ENCODE measurements at places on chromosomes 5 and 9.
A peak's percentile ranks its signal among the peaks of the same experiment; 100 is the strongest.

DNA sequence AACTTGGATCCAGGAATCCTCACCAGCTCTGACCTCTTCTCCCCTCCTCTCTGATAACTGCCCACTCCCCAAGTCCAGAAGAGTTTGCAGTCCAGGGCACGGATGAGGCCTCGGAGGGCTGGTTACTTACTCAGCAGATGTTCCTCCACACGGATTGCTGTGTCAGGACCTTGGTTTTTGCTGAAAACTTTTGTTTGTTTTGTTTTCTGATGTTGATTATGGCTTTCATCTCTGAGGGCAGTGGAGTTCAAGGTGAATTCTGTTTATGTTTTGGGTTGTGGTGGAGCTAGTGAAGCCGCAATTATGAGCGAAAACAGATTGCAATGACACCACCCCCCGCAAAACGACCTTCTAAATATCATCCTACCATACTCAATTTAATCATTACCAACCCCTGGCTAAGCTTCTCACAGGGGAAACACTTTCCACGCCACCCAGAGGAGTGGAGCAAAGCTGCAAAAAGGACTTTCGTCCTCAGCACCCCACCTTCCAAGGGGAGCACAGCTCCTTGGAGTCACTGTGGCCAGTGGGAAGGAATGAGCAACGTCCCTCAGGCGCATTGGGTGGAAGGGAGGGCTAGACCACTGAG is 92.7 kb upstream of the SAP30L start:
- no peak for DNase-seq

DNA sequence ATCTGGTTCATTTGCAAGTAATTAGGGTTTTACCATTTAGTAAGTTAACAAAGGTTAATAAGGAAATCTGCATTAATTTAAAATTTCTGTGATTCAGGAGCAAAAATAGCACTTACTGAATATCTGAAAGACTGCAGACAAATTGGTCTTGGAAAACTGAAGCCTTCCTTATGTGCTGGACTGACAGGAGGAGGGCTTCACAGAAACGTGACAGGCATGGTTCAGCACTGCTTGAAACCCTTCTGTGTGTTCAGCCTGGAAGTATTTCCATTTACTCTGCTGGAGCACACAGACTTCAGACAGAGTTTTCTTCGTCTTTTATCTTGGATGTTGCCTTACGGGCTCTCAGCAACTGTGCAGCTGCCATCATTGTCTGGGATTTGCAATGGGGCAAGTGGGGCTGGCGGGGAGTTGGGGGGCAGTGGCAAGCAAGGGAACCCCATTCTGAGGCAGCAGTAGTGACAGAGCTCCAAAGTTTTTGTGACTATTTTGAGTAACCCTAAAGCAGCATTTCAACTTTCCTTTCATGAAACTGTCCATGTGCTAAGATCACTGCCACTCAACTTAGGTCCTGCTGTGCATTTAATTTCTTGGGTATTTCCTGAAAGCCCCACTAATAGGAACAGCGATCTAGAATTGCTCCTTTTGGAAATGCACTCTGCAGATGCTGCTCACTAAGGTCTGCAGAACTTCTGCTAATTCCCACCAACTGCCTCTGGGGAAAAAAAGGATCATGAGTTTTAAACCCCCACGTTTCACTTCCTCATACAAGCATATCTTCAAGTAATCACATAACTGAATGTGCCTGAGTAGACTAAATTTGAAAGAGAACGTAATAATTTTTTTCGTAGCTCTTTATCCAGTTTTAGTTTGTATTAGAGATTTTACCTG is 56.6 kb downstream of the KCNN2 start:
- DNase-seq = no peak

DNA sequence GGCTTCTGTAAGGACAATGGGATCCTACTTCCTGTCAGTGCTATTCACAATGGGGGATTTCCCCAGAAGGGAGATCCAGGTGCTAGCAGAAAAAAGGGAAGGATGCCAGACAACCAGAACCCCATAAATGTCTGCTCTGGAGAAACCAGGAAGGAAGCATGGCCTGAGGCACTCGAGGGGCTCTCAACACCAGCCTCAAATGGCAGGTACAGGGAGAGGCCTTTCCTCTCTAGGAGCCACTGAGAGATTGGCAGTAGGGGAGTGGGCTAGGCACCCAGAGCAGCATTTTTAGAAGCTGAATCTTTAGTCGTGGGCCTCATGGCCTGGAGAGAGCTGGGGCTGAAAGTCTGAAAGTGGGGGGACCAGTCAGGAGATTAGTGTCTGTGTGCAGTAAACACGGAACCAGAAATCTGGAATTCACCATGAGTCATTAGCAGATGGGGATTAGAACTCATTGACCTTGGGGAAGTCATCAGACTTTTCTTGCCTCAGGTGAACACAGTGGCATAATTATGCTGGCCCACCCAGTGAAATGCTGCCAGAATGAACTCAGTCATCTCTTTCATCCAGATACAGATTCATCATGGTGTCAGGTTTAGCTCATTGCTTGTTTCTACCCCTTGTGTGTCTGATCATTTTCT is 28.3 kb downstream of the ARHGEF28 start:
- no peak for DNase-seq

DNA sequence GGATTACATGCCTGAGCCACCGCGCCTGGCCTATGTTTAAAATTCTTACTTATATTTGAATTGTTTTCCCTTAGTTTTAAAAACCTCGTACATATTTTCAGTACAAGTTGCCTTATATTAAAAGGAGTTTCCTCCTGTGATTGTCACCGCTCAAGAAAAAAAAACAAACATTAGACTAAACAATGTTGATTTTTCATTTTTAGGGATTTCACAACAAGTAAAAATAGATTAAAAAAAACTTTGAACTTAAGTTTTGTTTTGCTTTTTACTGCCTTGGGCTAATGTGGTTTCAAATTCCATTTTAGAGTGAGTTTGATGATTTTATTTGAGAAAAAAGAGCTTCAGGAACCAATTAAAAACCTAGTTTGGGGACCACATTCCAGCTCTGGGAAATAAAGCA is 1196.6 kb upstream of the CDH18 start:
- DNase-seq = no peak

- DNase-seq = no peak
Observed at GRCh38 chr9:88821033-88821745, 170.1 kb upstream of the S1PR3 start.

- peak; percentile 18 for DNase-seq
Observed at GRCh38 chr5:37847978-37848425, 8.2 kb upstream of the GDNF start.

DNA sequence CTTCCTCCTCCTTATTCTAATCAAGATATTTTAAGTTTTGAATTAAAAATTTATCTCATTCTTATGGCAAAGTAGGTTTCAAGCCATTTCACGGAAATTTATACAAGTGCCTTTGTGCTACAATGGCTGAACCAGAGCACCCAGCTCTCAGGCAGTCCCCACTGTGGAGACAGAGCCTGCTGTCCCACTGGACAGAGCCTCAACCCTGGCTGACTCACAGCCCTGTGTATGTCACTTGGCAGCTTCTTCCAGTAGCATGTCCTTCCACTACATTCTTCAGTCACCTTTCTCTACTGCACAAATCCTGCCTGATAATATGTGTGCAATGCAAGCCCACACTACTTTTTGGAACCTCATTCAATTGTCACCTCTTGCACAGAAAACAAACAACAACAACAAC is 253.1 kb downstream of the PDE4D start:
- no peak for DNase-seq

DNA sequence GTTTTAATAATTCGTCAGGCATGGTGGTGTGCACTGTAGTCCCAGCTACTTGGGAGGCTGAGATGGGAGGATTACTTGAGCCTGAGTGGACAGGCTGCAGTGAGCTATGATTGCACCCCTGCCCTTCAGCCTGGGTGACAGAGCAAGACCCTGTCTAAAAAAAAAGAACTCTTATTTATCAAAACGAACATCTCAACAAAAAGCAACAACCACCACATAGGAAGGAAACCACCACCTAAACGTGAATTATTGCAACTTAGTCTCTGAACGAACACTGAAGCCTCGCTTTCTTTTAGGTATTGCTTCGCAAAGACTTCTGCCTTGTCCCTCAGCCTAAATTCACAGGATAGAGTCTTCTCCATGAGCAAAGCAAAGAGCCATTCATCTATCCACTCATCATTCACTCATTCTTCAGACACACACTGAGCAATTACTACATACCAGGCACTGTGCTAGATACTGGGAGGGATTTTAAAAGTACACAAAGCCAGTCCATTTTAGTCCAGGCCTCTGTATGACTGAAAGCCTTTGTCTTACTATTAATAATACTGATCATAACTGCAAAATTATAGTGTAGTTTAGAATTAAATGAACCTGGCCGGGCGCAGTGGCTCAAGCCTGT is 57.4 kb downstream of the THBS4 start:
- DNase-seq = no peak

DNA sequence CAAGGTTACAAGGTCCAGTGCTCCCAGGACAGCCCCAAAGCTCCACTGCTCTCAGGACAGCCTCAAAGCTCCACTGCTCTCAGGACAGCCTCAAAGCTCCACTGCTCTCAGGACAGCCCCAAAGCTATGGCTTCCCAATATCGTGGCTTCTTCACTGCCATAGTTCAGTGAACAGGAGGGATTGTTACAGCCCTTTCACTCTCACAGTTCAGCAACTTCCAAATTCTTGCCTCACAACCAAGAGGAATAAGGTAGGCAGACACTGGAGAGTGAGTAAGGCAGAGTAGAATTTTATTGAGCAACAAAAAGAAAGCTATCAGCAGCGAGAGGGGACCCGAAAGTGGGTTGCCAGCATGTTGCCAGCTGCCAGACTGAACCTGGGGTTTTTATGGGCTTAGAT is 277.6 kb downstream of the CDH10 start:
- DNase-seq = no peak

DNA sequence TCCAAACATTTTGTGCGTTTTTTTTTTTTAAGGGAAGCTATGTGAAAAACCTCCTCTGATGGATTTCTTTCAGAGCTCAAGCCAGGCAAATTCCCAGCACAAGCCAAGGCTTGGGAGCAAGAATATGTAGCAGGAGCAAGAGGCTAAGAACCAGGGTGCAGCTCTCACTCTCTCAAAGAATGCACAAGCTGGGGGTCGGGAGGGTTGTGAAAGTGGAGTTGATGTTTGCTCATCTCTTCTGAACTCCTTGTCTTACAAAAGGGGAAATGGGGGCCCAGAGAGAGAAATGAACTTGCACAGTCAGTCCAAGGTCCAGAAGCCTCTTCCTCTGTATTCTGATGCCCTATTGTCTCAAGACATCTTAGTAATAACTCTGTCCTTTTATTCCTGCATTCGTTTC is 7.7 kb upstream of the TRAF1 start:
- DNase-seq = no peak

GRCh38 chr9:123331346-123332060 is 24.5 kb upstream of the CRB2 start:
- DNase-seq = no peak

GRCh38 chr5:66230551-66230950 is 86.5 kb downstream of the SREK1 start:
- no peak for DNase-seq

DNA sequence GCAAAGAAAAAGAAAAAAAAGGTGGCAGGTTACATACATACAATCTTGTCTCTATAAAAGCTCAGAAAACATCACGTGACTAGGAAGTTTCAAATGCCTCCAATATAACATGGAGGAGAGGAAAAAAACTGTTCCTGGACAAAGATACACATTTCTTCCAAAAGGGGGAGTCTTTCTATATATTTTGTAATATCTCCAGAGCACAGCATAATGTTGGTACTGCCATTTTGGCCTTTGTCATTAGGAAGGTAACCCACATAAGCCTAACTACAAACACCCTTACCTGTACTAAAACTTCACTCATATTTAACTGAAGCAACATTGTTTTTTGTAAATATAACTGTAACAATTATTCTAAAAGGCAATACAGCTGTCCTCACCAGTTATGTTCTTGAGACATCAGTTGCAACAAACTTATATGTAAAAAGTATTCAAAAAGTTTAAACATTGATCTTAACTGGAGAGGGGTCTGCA is 1.2 kb upstream of the BTF3 start:
- peak; percentile 55 for DNase-seq

DNA sequence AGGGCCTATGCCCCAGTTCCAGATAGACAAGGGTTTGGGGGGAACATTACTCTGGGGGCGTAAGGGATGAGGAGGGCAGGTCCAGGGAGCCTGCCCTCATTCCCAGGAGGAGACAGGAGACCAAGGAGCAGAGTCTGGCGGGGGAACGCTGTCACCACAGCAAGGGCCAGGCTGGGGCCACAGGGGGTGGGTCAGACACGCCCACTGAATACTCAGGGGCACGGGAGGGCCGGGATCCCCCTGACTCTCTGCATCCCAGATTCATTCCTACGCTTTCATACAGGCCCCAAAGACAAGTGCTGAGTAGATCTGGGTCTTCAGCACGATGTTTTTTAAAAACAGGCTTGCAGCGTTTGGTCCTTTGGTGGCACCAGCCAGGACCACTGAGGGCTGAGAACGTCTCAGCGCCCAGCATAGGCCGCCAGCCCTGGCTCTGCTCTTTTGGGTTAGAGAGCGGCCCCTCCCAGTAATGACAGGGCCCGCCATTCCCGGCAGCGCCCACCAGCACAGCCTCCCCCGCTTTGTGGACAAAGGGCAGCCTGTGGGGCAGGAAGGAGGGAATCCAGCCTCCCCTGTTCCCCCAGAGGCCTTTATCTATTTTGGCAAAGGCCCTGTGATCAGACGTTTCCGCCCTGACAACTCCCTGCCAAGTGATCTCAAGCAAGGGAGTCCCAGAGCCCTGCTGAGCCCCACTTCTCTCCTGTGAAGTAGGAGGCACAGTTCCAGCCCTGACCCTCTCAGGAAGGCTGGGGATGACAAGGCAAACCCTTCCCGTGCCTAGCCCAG is 24.9 kb downstream of the NEK6 start:
- no peak for DNase-seq

DNA sequence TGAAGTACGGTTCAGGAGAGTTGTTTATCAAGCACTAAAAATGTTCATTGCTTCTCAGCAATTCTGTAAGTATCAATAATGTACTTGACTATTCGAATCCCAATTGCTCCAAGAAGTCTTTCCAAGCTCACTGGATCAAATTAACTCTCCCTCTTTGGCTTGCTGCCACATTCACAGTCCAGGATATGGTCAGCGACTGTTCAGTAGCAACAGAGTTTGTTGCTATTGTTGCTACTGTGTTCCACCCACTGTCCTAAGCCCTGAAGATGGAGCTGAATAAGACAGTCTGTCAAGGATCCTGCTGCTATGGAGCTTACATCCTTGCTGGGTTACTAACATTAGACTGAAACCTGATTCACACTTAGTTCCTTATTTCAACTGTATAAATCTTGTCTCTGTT is 110.8 kb downstream of the FGF10 start:
- no peak for DNase-seq

DNA sequence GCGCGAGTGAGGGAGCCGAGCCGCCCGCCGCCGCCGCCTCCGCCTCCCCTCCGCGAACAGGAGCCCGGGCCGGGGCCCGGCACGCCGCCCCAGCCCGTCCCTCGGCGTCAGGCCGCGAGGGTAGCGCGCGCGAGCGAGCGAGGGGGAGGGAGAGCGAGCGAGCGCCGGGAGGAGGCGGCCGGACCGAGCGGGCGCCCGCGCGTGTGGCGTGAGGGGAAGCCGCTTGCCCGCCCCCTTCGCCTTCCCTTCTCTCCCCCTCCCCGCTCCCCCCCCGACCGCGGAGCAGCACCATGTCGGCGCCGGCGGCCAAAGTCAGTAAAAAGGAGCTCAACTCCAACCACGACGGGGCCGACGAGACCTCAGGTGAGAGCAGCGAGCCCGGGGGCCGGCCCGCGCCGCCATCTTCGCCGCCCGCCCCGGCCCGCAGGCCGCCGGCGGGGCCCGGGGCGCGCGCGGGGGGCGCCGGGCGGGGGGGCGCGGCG is 312 bp downstream of the SET start:
- no peak for DNase-seq

GRCh38 chr5:39370555-39371366 is 6.5 kb upstream of the C9 start:
- DNase-seq = no peak

Measured in NCI-H1930 (cell line).